ENCODE measurements at places on chromosomes 6 and 20. TPM values are rescaled to one million over a fixed set of nuclear protein-coding genes. Genes with fewer than 3 reads are reported as not detected.

COL21A1 gene
- 79.8 TPM for total RNA-seq

DNA sequence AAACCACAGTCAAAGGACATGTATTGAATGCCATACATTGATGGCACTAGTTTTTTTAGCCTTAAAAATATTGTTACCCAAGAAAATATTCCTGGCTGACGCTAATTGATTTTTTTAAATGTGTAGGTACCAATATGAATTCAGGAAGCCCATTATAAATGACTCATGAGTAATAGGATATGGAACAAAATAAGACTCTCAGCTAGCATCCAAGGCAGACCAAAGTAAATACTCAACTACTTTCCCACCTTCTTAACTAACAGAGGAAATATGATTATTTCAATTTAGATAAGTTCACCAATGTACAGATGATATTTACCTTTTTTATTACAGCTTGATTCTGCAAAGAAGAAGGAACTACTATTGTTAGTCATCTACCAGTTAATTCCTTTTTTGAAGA lies 43.2 kb upstream of the TXNDC5 start:
- no peak for DNase-seq

FNDC11 gene
- 0.59 TPM for total RNA-seq

- no peak for DNase-seq
Measured at GRCh38 chr20:10946124-10946880, 272.5 kb upstream of the JAG1 start.

- no peak for DNase-seq
Measured at GRCh38 chr6:101395345-101395744, 1.8 kb downstream of the GRIK2 start.

SLC24A3 gene
- 7.1 TPM for total RNA-seq

DNA sequence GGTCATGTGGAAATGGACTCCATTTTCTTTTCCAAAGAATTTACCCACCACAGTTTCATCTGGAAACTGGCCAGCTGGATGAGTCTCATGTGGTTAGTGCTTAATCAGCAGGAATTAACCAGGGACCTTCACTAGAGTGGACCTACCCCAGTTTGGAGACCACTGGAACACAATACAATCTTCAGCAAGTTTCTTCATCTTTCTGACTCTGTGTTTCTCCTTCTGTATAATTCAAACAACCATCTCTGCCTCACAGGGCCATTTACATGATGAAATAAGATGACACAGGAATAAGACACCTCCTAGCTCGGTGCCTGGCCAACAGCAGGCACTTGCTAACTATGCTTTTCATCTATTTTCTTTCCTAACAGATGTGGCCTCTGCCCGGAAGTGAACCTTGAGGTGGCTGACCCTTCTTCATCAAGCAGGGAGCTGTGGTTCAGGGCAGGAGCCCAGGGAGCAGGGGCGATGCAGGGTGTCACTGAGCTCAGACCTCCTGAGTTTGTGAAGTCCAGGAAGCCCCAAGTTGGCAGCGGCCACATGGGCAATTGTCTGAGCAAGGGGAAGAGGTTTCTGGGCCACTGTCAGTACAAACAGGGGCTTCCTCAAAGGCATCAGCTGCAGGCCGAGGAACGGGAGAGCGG lies 98.8 kb downstream of the SOD2 start:
- DNase-seq = no peak

- no peak for DNase-seq
Measured at GRCh38 chr20:10731190-10731965, 57.6 kb upstream of the JAG1 start.

RHAG gene
- total RNA-seq = 5.8 TPM

DNA sequence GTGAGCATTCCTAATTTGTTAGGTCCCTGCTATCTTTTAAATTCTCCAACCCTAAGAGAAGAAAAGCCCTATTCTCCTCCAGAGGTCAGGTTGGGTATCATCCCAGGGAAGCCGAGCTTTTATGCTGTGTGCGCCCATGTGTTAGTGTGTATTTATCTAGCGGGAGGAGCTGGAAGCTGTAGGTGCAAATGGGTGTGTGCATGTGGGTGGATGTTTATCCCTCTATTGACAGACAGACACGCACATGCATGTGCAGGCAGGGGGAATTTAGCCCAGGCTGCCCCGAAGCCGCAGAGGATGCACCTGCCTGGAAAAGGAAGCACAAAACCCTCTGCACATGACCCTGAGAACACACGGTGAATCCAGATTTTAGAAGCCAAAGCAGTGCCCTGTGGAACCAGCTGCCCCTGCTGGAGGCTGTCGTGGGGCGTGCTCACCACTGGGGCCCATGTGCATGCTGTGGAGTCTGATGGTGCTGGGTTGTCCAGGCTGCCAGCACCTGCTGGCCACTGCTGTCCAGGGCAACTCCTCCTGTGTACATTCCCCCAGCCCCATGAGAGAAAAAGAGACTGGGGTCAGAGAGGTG lies 397.5 kb downstream of the TAF4 start:
- no peak for DNase-seq

DNA sequence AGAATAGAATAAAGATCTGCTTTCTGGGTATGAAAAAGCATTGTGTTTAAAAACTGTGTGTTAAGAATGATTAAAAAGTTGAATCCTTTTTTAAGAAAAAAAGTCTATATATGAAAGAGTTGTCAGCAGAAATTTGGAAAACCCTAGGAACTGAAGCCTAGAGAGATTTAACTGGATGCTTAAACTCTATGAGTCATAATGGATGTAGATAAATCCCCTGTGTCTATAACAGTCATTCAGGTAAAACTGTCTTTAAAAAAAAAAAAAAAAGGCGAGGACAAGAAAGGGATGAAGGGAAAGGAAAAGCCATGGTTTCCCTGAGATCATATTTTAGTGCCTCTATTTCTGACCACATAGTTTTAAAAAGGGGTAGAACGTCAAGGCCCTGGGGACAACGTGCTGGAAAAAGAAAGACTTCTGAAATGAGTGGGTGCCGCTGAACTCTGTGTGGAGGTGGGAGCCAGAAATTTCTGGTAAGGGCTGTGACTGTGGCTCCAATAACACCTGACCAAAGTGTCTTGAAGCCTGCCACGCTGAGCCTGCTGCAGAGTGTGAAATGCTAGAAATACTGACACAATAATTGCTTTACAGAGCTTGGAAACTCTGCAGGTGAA lies 302.6 kb upstream of the ARID1B start:
- DNase-seq = no peak

GRCh38 chr20:20195021-20195705 lies 142.8 kb downstream of the CFAP61 start:
- DNase-seq = no peak

ADAT2 gene
- total RNA-seq = 6.5 TPM

- DNase-seq = no peak
Measured at GRCh38 chr6:28953585-28954258, 29.9 kb upstream of the TRIM27 start.

DNA sequence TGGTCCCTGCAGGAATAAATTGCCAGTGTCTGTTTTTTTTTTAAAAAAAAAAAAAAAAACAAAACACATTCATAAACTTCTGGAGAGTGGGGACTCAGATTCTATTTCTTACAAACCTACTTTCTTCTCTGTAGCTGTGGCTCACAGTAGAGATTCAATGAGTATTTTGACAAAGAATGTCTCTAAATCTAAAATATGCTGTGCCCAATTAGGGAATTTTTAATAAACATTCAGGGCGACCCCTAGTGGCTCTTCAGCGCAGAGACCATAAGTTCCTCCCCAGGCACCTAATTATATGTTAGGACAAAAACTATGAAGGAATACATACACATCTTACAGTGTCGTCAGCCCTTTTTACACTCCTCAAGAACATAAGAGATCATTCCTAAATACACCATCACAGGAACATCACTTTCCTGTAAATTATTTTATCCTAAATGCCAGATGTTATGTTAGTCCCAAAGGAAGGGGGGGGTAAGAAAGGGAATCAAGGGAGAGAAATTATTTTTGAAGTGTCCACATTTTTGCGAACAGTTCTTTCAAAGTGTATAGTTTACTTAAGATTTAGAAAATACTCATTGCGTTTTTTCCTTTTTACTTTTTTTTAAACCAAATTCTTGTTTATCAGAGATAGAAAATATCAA lies 21.8 kb upstream of the NAA20 start:
- peak; percentile 50 for DNase-seq

C2 gene
- 4.9 TPM for total RNA-seq

GRCh38 chr20:60048634-60049521 lies 90.7 kb downstream of the CDH26 start:
- DNase-seq = no peak

DNA sequence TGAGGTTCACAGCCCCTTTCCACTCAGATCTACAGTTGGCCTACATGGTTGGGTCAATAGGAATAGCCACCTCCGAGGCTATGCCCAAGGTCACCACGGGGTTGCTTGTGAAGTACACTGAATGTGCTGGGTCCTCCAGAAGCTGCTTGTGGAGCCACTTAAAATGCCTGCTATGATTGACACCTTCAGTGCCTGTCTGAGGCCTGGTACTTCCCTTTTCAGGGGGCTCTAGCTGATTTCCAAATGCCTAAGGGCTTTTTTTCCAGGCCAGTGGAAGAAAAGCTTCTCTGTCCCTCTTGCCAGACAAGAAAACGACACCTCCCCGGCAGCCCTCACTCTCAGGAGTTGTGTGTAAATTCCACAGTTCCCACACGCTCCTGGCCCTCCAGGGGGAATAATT lies 6.3 kb upstream of the NXT1 start:
- no peak for DNase-seq

- peak; percentile 68 for DNase-seq
Measured at GRCh38 chr6:22828179-22829062, 259.1 kb downstream of the HDGFL1 start.

CTCFL gene
- 0.10 TPM for total RNA-seq

DNA sequence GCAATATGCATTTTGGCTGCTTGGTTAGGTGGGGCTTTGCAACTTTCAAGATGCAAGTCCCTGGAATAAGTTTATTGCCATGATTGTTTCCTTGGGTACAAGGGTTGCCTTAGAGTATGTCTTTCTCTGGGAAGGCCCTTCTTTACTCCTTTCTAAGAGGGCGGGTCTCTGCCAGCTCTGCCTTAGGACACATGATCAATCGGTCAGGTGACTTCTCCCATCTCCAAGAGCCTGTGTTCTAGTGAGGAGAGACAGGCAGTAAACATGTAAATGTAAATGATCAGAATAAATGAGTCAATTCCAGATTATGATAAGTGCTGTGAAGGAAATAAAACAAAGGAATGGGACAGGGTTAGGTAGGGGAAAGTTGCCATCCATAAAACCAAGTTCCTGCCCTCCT lies 43.2 kb upstream of the BCAS1 start:
- no peak for DNase-seq

Data from skin of body (tissue), 3 donors.